Adrenal gland (tissue), 19 donors: ENCODE measurements at places on chromosomes 1 and 21. TPM values are rescaled to one million over a fixed set of nuclear protein-coding genes. Genes with fewer than 3 reads are reported as not detected.

RIMKLA gene
- total RNA-seq, result 0.34 TPM

HPCA gene
- total RNA-seq, result not detected

- H3K27me3 ChIP-seq, result no peaks in the 10 kb centered on the region
- DNase-seq, result no peak
- H3K4me1 ChIP-seq, result no peaks in the 10 kb centered on the region
- no peak overlapping the region for H3K27ac ChIP-seq
These were observed 91.2 kb downstream of the USH2A start for GRCh38 chr1:216332003-216332402.

GRCh38 chr1:44305962-44306422 is 49.1 kb downstream of the ERI3 start:
- DNase-seq, result no peak
- no peak overlapping the region for H3K27ac ChIP-seq

- no peaks in the 10 kb centered on the region for H3K27me3 ChIP-seq
- no peak overlapping the region for H3K27ac ChIP-seq
- H3K36me3 ChIP-seq, result no peaks in the 10 kb centered on the region
- H3K4me3 ChIP-seq, result no peak overlapping the region
- no peaks in the 10 kb centered on the region for H3K4me1 ChIP-seq
These were observed 48.9 kb upstream of the PTGFR start for GRCh38 chr1:78441921-78442320.
